Activated naive CD4-positive, alpha-beta T cell treated with anti-CD3 and anti-CD28 coated beads, Interleukin-2, amount 50 U/mL, for 72 hours (primary cell): ENCODE measurements at places on chromosomes 11 and 22.
A peak's percentile ranks its signal among the peaks of the same experiment; 100 is the strongest.

DNA sequence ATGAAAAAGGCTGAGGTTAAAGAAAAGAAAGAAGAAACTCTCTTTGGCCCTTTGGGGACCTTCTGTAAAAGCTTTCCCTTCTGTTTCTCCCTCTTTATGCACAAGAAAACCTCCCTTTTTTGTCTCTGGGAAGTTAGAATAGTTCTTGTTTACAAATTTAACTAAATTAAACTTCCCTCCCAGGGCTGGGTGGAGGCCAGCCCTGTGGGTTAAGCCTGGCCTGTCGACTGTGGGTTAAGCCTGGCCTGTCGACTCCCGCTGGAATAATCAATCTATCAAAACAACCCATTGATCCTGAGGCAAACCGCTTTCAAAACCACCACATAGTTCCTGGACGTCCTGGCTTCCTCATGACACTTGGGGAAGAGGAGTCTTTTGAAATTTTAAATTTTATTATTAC, 1.2 kb upstream of the DRG1 start:
- no peak for DNase-seq

GRCh38 chr11:102564110-102564509, 33.6 kb upstream of the MMP7 start:
- DNase-seq: no peak

DNA sequence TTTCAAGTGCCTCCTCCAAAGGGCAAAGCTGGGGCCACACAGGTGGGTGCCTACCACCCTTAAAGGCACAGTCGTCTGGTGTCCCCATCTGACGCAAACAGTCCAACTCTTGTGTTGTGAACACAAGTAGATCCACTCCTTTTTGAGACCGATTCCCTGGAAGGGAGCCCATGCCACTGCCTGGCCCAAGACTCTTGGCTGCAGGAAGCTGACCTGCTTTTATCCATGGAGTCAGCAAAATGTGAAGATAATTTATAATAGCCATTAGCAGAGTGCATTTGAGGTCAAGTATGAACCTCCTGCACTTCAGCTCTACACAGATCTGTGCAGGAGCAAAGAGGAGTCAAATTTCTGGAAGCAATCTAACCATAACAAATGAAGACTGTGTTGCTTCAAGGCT, 68.5 kb downstream of the ADM start:
- DNase-seq: no peak

- DNase-seq: no peak
These were observed 152.1 kb downstream of the FAT3 start for GRCh38 chr11:92376680-92377079.

DNA sequence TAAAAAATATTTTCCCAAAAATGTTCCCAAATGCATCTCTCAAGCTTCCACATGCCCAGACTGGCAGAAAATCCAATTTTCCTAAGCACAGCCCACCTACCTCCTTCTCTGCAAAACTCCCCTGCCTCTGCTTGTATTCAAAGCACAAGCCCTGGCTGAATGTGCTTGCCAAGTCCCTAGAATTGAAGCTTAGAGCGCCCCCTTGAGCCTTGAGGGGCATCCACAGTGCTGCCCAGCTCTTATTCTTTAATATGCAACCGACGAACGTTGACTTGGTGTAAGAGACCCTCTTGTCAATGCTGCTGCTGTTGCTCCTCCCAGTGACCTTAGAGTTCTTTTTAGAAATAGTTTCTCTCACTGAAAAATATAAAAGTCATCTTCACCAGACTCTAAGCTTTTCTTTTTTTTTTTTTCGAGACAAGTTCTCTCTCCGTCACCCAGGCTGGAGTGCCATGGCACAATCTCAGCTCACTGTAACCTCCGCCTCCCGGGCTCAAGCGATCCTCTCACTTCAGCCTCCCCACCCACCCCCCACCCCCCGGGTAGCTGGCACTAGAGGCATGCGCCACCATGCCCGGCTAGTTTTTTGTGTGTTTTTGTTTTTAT, 63.5 kb upstream of the CAPRIN1 start:
- peak; percentile 81 for DNase-seq

DNA sequence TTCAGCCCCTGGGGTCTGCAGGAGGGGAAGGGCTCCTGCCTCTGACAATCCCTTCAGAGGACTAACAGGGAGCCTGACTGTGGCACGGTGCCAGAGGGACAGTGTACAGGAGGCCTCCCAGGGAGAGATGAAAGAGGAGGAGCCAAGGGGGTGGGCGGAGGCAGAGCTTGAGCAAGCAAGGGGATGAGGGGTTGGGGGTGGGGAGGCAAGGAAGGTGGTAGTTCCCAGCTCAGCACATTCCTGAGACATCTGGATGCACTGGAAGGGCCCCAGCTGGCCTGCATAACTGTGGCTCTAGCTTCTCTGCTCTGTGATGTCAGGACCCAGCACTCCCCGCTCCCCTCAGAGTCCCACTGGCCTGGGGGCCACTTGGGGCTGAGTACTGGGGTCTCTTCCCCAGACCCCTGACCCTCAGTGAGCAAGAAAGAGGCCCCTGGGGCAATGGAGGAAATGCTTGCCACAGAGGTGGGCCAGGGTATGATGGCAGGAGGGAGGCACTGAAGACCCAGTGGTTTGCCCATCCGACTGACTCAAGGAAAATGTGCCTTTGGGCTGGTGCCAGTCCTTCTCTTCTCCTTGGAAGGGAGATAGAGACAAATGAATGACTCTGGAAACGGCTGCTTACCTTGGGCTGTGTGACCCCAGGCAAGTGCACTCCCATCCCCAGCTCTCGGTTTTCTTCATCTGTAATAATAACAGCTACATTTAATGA, 13.3 kb downstream of the CREB3L1 start:
- no peak for DNase-seq

DNA sequence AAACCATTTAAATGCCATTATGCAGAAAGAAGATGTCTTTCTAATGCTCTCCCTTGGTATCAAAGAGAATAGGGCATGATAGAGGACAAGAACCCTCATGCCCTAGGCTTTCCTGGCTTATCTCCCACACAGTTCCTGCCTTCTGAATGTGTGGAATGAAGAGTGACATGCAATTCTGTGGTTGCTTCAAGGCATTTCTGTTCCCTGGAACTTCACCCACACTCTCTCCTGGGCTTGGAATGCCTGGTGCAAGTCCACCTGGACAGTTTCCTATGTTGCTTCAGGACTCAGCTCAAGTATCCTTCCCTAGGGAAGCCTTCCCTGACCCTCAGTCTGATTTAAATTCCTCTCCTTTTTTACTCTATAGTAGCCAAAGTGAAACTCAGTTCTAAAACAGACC, 53.8 kb upstream of the DRD2 start:
- no peak for DNase-seq
